ENCODE measurements at places on chromosomes 7 and 10.

- DNase-seq, result no peak
These were observed 11.8 kb downstream of the SEM1 start for GRCh38 chr7:96697822-96698221.

GRCh38 chr7:149790146-149790548, 16.8 kb upstream of the ZNF467 start:
- peak; percentile 86 for DNase-seq

GRCh38 chr7:101077303-101078086, 7.8 kb upstream of the TRIM56 start:
- DNase-seq, result peak; percentile 88

- DNase-seq, result no peak
These were observed 104.2 kb downstream of the TEX36 start for GRCh38 chr10:125578658-125579315.

GRCh38 chr7:27171637-27172314, 2.3 kb downstream of the HOXA10 start:
- DNase-seq, result peak; percentile 50

DNA sequence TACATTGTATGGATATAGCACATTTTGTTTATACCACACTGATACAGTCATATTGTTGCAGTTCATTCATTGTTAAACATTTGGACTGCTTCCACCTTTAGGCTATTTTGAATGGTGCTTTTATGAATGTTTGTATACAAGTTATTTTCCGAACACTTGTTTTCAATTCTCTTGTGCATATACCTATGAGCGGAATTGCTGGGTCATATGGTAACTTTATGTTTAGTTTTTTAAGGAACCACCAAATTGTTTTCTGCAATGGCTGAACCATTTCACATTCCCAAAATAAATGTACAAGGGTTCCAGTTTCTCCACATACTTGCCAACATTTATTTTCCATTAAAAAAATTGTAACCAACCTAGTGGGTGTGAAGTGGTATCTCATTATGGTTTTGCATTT, 4.0 kb upstream of the EXOC4 start:
- no peak for DNase-seq

- no peak for DNase-seq
These were observed 78.1 kb upstream of the NEBL start for GRCh38 chr10:20975236-20975635.

- no peak for DNase-seq
These were observed 363.3 kb downstream of the ARL4A start for GRCh38 chr7:13050703-13051102.

GRCh38 chr10:70132098-70133029, at the start of gene AIFM2:
AIFM2 (minus strand) TSS chr10:70132825; CDS start chr10:70124084, 8,741 bp downstream.
- peak; percentile 85 for DNase-seq
